ENCODE measurements at places on chromosomes 4 and X.

DNA sequence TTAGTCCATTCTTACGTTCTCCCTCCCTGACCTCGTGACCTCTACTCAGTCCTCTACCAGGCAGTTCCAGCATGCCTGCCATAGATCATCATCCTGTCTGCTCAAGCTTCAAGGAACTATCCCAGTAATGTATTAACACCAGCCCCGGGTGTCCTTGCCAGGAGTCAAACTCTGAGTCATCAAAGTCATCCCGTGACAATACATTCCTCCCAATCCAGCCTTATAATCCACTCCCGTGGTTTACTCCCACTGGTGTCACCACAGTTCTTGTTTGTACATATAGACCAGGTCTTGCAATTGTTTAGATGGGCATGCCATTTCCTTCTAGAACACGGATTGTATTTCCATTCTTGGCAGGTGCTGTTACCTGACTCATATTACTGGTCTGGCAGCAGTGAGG lies 68.7 kb upstream of the TAB3 start:
- DNase-seq: no peak

DNA sequence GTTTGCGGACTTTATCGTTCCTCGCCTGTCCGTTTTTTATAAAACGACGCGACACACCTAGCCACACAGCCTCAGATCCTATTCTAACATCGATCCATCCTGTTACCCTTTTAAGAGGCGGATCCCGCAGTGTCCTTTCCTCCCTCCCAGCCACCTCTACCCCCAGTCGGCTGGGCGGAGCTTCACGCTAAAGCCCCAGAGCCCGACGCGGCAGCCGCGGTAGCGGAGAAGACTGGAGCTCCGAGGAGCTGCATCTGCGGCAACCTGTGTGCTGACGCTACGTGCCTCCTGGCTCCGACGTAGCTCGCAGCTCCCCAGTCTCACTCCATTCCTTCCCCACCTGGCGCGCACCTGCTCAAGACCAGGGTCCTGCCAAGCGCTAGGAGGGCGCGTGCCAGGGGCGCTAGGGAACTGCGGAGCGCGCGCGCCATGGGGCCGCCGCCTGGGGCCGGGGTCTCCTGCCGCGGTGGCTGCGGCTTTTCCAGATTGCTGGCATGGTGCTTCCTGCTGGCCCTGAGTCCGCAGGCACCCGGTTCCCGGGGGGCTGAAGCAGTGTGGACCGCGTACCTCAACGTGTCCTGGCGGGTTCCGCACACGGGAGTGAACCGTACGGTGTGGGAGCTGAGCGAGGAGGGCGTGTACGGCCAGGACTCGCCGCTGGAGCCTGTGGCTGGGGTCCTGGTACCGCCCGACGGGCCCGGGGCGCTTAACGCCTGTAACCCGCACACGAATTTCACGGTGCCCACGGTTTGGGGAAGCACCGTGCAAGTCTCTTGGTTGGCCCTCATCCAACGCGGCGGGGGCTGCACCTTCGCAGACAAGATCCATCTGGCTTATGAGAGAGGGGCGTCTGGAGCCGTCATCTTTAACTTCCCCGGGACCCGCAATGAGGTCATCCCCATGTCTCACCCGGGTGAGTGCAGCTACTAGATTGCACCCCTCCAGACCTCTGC lies at the start of gene RNF128:
Gene RNF128 (plus strand): TSS at position 217 of the 953 bp plus-strand sequence. CDS start 213 bp downstream, at position 430.
- DNase-seq: no peak

DNA sequence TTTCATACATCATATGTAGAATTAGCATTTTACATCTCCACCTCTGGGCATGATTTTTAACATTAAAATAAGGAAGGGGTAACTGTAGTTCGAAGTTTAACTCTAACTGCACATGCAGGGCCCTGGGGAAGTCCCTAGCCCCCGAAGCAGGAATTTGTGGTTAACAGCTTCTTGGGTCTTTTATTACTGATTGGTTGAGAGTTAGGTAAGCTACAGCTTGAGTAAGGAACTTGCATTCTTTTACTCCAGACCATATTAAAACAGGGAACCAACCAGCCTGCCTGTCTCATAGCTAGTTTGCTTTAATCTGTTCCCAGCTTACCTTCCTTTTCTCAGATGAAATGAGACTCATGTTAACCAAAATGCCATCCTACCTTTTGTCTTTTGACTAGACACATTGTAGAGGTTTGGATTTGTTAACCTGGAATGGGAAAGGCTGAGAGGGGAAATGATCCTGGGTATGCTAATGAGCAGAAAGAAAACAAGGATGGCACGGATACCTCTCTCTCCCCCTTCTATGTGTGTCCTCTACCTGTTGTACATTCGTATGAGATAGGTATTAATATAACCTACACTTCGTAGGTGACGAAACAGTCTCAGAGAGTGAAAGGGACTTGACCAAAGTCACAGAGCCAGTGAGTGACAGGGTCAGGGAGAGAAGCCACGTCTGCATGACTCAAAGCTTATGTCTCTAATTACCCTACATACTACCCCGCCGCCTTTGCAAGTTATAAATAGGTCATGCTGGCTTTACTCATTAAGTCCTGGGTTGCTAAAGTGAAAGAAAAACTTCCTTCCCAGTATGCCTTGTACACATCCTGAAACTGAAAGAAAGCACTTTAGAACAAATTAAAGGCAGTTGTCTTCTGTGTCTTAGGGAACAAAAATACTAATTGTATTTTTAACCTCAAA lies 119.5 kb upstream of the AFF2 start:
- peak; percentile 33 for DNase-seq

DNA sequence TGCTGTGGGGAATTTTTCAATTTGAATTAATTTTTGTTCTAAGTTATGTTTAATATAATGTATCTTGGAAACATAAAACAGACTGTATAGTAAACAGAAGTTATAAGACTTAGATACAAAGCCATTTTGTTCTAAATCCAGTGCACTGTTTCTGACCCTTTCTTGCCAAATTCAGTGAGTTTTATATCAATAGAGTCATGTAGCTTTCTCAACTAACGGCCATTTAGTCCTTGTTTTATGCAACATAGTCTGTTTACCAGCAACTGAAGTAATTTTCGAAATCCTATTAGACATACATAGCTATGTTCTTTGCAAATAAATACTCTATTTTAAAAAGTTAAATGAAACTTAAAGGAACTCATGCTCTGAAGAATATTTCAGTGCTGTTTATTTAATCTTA lies 242.8 kb downstream of the ADGRL3 start:
- no peak for DNase-seq

DNA sequence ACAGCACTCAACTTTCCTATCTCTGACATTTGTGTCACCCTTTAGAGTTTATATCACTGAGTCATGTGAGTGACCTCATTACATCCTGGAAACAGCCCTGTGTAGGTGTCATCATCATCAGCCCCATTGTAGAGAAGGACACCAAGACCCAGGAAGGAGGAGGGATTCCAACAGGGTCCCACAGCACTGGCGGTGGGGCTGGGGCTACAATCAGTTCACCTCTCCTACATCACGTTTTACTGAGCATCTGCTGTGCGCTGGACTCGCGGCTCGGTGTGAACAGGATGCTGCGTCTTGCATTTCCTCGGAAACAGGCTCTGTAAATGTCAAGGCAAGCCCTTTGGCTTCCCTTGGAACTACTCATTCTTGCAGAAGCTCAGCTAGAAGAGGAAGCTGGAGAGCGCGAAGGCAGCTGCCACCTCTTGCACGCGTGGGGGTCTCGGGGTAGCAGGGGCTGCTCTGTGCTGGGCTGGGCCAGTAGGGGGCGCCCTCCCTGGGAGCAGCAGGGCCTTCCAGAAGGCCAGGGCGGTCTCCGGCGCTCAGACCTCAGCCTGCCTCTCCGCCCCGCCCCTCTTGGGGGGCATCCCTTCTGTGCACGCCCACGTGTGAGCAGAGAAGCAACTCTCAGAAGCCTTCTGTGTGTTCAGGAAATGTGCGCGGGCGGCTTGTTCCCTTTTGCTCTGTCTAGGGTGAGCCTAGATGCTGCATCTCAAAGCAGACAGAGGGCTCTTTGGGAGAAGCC lies 29.0 kb downstream of the REELD1 start:
- peak; percentile 19 for DNase-seq

DNA sequence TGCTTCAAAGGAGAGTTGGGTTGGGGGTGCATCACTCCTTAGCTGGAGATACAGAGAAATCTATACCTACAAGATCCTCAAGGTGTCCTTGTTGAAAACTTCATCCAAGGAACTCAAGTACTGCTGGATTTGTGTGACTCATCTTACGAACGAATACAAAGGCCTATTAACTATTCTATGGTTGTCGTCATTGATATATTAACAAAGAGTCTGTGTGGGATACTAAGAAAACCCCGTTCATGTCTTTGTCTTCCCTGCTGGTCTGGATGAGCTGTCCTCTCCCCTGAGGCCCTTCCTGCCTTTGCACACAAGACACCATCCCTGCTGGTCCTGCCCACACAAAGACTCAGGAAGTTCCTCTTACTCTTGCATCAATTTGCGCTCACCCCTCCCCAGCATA lies 54.9 kb upstream of the IRF2 start:
- no peak for DNase-seq
